CD4-positive, alpha-beta T cell (primary cell): ENCODE measurements at places on chromosomes 3 and 15.

- no peak for DNase-seq
Observed at GRCh38 chr3:146142757-146143156, 18.2 kb downstream of the PLOD2 start.

GRCh38 chr3:64693031-64693430 is 5.2 kb upstream of the ADAMTS9 start:
- no peak for DNase-seq

DNA sequence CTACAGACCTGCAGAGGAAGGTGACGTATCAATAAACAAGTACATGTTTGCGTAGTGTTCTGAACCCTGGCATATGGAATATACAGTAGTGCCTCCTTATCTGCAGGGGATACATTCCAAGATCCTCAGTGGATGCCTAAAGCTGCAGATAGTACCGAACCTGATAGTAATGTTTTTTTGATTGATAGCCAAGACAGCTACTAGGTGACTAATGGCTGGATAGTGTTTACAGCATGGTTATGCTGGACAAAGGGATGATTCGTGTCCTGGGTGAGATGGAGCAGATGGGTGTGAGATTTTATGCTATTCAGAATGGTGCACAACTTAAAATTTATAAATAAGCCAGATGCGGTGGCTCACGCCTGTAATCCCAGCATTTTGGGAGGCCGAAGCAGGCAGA is 55.8 kb upstream of the IGF2BP2 start:
- no peak for DNase-seq

- no peak for DNase-seq
Observed at GRCh38 chr3:128078322-128078721, 26.1 kb downstream of the SEC61A1 start.

DNA sequence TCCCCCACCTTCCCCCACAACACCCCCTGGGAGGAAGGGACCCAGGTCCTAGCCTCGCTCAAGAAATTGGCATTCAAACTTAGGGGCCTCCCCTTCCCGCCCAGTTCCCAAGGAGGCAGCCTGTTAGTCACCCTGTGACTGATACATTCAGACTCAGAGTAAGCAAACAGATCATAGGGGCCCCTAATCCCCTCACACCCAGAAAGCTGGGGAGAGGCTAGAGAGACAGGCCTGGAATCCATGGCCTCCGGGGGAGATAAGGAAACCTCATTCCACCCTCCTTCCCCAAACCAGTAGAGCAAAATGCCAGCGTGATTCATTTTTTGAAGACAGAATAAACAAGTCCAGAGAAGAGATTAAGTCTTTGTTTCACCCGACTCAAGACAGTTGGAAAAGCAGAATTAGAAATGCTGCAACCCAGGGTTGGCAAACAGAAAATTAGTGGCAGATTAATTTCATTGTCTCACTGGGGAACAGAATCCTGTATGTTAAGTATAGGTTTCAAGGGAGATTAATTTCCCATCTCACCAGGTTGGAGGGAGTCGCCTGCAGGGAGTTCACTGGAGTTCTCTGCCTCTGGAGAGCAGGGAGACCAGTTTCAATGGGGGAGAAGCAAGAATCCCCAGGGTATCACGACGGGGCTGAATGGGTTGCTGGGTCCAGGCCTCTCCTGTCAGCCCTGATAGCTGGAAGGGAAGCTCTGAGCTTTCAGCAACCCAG is 268.3 kb downstream of the UACA start:
- DNase-seq: no peak

DNA sequence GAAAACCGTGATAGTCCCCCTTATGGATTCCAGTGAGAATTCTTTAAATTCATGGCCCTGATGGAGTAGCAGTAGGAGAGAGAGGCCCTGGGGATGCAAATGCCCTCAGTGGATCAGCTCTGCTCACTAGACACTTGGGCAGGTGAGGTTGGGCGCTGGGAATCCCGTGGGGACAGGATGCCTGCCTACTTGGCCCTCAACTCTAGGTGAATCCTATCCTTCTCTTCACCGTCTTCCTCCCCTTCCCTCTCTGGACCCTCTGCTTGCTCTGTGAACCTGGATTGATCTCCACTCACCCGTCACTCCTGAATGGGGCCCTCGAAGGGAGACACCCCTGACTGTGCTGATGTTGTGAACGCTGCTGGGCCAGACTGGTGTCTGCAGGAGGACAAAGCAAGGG is 77.4 kb downstream of the SEC22A start:
- DNase-seq: no peak

- DNase-seq: no peak
Observed at GRCh38 chr15:91196768-91197167, 96.7 kb downstream of the SV2B start.

- DNase-seq: no peak
Observed at GRCh38 chr15:62624547-62625378, 417.8 kb upstream of the TPM1 start.

GRCh38 chr15:100259266-100259665 is 82.5 kb downstream of the ADAMTS17 start:
- no peak for DNase-seq

DNA sequence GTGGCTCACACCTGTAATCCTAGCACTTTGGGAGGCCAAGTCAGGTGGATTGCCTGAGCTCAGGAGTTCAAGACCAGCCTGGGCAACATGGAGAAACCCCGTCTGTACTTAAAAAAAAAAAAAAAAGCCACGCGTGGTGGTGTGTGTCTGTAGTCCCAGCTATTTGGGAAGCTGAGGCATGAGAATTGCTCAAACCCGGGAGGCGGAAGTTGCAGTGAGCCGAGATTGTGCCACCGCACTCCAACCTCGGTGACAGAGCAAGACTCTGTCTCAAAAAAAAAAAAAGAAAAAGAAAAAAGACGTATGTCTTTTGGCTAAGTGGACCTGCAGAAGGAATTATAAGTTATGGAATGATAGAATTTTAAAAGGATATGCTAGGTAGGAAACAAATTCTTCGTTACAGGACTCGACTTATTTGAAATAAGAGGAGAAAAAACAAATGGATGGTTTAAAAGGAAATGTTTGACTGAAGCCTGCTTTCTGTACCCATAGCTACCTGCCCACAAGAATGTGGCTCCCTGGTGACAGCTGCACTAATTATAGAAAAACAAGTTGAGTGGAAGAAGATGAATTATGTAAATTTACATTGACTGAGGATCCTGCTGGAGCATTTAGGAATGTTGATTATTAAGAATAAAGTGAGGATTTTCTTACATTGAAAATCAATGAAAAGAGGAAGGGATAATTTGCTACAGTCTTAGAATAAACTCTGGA is 36.0 kb upstream of the SKIL start:
- DNase-seq: no peak

- no peak for DNase-seq
Observed at GRCh38 chr15:66477011-66477410, 20.6 kb downstream of the SNAPC5 start.

- DNase-seq: no peak
Observed at GRCh38 chr15:83587091-83587490, 66.8 kb upstream of the ADAMTSL3 start.

- no peak for DNase-seq
Observed at GRCh38 chr3:40605960-40606359, 81.2 kb downstream of the ZNF621 start.

DNA sequence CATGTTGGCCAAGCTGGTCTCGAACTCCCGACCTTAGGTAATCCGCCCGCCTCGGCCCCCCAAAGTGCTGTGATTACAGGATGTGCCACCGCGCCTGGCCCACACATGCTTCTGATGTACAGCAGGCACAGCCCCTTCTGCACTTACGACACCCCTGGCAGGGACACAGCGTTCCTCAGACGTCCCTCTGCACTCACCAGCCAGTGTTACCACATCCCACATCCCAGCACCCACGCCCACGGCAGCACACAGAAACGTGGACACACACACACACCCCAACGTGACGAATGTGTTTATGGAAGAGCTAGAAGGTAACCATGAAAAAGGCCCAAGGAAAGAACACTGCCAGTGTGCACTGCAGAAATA is 576 bp upstream of the RPAP1 start:
- no peak for DNase-seq

DNA sequence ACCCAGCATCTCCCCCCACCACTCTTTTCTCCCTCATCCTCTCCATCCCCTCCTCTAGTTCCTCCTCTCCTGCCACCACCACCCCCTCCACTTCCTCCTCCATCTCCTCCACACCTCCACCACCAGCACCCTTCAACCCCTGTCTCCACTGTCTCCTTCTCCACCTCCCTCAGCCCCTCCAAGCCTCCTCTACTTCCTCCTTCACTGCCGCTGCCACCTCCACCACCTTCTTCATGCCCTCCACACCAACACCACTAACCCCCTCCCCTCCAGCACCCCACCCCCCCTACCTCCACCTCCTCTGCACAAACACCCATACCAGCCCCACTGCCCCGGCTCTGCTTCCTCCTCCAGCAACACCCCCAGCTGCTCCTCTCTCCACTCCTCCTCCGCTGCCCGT is 88.0 kb downstream of the HES1 start:
- DNase-seq: no peak

DNA sequence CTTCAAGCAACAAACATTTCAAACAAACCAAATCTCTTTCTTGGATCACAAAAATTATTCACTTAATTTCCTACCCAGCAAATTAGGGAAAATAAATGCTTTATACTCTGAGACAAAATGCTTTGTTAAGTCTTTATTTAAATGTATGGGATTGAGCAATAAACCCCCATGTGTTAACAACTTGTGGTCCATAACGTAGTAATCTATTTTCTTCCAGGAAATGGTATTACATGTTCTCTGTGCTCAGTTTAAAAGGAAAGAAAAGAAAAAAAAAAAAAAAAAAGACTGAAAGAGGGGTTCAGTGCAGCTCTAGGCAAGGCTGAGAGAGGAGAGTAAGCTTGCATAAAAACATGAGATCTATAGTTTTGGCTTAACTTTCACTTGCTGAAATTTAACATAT is 102.3 kb downstream of the PIK3CB start:
- no peak for DNase-seq

- DNase-seq: no peak
Observed at GRCh38 chr15:66092053-66093016, 161.2 kb downstream of the MEGF11 start.

DNA sequence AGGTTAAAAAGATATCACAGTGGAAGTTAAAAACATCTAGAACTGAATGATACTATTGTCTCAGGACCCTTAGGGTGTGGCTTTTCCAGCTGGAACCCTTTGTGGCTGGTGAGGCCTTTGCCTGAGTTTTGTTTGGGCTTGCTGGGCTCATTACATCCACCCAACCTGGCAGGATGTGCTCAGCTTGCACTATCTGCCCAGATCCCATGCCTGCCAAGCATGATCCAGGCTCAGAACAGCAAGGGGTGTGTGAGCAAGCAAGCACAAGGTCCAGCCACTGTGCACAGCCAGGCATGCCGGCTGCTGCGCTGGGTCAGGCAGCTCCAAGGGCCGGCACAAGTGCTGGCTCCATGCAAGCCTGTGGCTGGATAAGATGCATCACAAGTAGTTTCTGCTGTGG is 512.7 kb upstream of the CDIN1 start:
- no peak for DNase-seq

DNA sequence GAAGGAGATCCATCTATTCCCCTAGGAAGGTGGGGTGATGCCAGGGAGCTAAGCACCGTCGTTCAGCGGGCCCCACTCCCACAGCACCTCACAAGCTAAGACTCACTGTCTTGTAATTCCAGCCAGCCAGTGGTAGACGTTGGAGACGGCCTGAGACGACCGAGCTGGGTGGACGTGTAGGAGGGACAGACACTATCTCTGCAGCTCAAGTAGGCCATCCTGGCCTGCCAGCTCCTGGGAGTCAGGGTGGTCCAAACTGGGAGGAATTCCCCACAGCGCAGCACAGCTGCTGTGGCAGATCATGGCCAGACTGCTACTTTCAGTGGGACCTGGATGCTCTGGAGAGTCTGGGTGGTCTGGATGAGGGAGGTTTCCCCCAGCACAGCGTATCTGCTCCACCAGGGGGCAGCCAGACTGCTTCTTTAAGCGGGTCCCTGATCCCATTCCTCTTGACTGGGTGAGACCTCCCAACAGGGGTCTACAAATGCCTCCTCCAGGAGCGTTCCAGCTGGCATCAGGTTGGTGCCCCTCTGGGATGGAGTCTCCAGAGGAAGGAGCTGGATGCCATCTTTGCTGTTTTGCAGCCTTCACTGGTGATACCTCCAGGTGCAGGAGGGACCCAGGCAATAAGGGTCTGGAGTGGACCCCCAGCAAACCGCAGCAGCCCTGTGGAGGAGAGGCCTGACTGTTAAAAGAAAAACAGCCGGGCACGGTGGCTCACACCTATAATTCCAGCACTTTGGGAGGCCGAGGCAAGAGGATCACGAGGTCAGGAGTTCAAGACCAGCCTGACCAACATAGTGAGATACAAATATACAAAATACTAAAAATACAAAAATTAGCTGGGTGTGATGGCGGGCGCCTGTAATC is 27.6 kb downstream of the GNB5 start:
- DNase-seq: no peak

DNA sequence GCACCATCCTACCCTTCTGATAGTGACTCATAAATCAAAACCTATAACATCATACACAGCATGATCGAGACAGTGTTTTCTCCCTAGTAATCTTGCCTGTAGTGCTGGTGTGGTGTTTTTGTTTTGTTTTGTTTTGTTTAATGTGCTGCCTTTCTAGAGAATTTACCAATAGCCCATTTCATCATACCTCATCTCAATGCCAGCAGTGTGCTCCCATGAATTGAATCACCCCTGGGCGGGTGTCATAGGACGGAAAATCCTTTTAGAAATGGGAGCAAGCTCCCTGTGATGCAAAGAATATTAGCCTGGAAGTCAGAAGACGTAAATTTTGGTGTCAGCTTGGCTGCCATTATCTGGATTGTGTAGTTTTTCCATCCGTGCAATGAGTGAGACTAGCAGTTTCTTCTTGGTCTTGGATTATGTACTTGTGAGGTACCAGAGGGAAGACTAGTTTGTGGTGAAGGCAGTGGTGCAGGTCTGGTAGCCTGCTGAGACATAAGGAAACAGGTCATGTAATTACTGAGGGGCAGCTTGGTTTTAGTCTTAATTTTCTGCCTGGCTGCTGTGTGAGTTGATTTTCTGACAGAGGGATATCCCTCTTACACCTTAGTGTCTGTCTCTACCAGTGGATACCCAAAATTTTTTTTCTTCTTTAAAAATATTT is 29.9 kb downstream of the IGSF10 start:
- no peak for DNase-seq

GRCh38 chr3:135191708-135192107 is 396.6 kb downstream of the EPHB1 start:
- no peak for DNase-seq

DNA sequence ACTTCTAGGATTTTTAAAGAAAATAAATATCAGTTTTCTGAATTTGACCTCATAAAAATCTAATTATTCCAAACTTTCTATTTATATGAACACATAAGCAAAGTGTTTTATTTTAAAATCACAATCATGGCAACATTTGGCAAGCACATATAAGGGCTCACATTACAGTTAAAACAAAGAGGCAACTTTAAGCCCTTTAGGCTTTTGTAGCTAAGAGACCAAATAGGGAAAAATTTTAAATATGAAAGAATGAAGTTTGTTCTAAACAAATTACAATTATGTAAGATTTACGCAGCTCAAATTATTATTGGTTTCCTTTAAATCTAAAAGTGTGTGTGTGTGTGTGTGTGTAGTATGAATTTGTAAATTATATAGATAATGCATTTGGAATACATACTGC is 267.0 kb downstream of the ZIC4 start:
- DNase-seq: no peak

- no peak for DNase-seq
Observed at GRCh38 chr3:76199382-76199781, 414.0 kb upstream of the ZNF717 start.
